ENCODE measurements at places on chromosomes 12 and 14. TPM values are rescaled to one million over a fixed set of nuclear protein-coding genes. Genes with fewer than 3 reads are reported as not detected.

The FAM90A1 gene
- total RNA-seq: not detected

The GPRC5D gene
- total RNA-seq: not detected

The CLEC1B gene
- total RNA-seq: not detected

The LRRIQ1 gene
- total RNA-seq: 0.40 TPM
